ENCODE measurements at places on chromosomes 13 and 19. TPM values are rescaled to one million over a fixed set of nuclear protein-coding genes. Genes with fewer than 3 reads are reported as not detected.

DNA sequence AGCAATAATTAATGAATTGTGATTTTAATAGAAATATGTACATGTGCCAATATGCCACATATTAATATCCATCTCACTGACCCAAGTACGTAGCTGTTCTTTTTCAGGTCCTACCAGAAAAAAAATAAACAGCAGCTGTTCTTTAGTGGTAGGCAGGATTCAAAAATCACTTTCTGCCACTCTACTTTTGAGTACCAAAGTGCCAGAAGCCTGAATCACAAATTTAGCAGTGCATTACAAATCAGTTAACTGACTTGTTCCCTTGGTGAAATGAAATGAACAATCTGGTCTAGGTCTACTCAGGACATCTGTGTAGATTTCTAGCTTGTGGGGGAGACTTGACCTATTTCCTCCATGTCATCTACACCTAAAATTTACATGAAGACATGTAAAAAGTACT lies 775.5 kb upstream of the GPC6 start:
- no peak for ATAC-seq

GRCh38 chr19:10142701-10143375 lies 23.1 kb upstream of the EIF3G start:
- no peak for ATAC-seq

DNA sequence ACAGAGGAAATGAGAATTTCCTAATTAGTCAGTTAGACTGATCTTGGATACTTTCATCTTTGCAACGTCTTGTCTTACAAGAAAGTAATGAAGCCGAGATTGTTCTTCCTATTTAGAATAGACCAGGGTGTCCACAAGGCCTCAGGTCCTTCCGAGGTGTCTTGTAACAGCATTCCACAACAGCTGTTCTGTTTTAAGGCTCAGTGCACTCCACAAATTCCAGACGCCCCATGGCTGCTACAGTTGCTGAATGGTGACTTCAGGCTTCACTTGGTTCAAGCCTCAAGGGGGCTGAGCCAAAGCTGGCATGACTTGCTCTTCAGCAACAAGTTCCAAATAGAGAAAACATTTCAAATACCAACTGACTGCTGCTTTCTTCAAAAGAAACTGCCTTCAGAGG lies 143.4 kb downstream of the SHISA2 start:
- ATAC-seq, result no peak

- ATAC-seq, result no peak
Observed at GRCh38 chr13:106593132-106593531, 25.2 kb upstream of the ARGLU1 start.

DNA sequence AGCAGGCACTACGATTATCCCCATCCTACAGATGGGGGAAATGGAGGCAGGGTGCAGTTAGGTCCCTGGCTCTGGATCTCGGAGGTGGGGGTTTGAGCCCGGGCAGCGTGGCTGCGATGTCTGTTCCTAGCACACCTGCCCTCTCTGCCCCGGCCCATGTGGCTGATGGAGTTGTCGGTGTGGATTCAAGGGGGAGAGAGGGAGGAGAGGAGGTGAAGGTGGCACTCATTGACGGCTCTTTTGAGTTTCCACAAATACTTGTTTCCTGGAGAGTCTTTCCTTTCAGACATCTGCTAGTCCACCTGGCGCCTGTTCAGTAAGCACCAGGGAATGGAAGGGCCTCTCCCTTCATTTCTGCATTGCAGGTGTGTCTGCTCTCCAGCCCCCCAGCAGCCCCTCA lies 69.9 kb downstream of the ARHGEF18 start:
- ATAC-seq, result no peak

GRCh38 chr19:23394511-23394910 lies 760 bp downstream of the ZNF91 start:
- ATAC-seq, result no peak

GRCh38 chr13:43664700-43665191 lies 122.0 kb downstream of the ENOX1 start:
- peak; percentile 82 for ATAC-seq

- ATAC-seq, result no peak
Observed at GRCh38 chr13:33180122-33180804, 105.3 kb downstream of the STARD13 start.

DNA sequence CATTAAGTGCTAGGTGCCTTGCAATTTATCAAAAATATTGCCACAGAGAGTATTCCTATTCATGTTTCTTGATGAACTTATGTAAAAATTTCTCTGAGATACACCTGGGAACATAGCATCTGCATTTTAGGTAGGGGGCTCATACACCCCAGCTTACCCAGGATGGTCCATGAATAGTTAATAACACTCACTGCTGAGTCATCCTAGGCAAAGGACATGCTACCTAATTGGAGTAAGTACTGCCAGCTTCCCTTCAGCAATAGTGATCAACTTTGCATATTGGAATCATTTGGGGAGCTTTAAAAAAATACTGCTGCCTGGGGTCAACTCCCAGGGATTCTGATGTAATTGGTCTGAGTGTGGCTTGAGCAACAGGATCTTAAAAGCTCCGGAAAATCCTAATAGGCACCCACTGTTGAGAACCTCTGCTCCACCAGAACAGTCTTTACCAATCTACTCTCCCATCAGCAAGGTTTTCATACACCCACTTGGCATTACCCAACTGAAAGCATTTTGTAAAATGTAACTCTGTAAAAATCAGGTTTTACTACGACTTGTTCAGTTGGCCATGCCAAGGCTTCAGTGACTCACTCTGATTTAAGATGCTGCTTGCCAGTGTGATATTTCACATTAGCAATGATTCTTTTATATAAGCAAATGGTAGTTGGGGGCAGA lies 67.2 kb upstream of the FNDC3A start:
- peak; percentile 46 for ATAC-seq

DNA sequence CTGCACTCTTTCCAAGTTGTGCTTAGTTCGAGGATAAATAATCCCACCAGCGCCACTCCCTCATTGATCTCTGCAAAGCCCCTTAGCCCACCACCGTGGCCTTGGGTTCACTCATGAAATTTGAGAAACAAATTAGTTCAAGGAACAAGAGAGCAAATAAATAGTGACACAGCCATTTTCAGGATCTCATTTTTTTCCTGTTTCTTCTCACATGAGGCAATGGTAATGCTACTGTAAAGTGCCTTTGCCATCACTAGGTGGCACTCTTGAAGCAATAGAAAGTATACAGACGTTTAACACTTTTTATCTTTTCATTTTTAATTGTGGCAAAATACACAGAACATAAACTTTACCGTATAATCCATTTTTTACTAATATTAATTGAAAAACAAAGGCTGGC lies 76.8 kb upstream of the ZNF835 start:
- no peak for ATAC-seq

GRCh38 chr19:38619361-38620174 lies 580 bp downstream of the EIF3K start:
- ATAC-seq, result peak; percentile 15

- ATAC-seq, result peak; percentile 93
Observed at GRCh38 chr13:44904967-44905366, 84.3 kb downstream of the NUFIP1 start.

GRCh38 chr19:14580623-14581237 lies 2.2 kb upstream of the CLEC17A start:
- no peak for ATAC-seq

DNA sequence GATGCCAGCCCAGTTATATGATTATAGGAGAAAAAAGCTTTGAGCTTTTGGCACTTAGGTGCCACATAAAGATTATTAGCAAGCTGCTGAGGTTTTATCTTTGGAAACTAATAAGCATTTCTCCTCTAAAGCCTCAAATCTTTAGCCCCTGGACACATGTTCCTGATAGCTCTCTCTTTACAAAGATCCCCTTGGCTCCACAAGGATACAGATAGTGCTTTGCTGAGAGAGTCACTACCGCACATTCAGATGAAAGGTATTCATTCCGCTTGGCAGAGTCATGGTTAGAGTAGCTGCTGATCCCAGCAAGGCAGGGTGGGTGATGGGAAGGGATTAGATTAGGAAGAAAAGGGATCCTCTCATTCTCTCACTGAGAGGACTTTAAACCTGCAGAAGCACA lies 28.2 kb upstream of the PSG7 start:
- ATAC-seq, result no peak

DNA sequence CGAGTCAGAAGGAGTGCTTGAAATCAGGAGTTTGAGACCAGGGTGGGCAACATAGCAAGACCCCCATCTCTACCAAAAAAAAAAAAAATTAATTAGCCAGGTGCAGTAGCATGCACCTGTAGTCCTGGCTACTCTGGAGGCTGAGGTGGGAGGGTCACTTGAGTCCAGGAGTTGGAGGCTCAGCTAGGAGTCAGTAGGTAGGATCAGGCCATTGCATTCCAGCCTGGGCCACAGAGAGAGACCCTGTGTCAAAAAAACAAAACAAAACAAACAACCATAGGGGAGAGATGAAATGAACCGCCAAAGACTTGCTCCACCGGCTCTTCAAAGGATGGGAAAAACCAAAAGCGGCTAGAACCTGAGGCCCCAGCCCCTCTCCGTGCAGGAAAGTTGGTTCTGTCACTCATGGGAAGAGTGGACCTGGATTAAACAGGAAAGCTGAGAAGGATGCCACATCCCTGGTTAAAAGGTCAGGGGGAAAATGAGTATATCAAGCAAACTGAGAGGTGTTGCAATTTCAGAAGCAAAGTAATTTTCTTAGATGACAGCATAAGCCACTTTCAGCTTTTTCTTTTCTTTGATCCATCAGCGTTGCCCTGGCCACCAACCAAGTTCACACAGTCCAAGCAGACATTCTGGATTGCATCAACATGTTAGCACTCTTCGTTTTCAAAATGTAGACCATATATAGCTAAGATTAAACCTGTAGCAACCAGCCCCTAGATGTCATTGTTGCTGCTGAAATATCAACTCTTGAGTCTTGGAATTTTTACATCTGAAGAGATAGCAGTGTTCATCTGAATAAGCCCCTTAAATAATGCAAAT lies 8.9 kb upstream of the ZNF507 start:
- ATAC-seq, result peak; percentile 55

GRCh38 chr13:26025196-26025595 lies 26.6 kb downstream of the SHISA2 start:
- ATAC-seq, result no peak

GRCh38 chr19:13160557-13160956 lies 10.3 kb downstream of the IER2 start:
- ATAC-seq, result no peak

- ATAC-seq, result no peak
Observed at GRCh38 chr13:92054389-92054788, 656.0 kb downstream of the GPC5 start.

GRCh38 chr19:23561341-23561740 lies 125.7 kb downstream of the ZNF675 start:
- no peak for ATAC-seq

DNA sequence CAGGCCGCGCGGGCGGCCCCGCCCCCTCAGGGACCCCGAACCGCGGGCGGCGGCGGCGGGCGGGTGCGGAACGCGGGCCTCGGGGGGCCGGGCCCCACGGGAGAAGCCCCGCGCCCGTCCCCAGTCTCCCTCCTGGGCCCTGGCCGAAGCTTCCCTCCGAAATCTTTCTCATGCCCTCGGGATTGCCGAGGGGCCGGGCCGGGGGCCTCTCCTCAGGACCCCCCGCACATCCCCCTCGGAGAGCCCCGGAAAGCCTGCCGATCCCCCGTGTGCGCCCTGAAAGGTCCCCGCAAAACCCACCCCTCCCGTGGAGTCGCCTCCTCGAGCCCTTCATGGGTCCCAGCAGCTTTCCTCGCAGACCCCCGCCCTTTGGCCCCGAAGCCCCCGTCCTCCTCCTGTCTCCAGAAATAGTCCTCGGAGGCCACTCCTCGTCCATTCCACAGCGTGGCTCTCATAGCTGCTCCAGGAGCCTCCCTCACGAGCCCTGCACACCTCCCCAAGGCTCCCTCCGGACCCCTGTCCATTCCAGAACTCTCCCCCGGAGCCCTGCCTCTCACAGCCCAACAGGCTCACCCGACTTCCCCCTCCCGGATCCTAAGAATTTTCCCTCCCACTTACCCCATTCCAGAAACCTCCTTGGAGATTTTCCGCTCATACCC lies 555 bp downstream of the SAMD4B start:
- no peak for ATAC-seq

GRCh38 chr13:107299717-107300116 lies 731.8 kb upstream of the ARGLU1 start:
- no peak for ATAC-seq

- no peak for ATAC-seq
Observed at GRCh38 chr13:37230346-37230745, 124.9 kb upstream of the CSNK1A1L start.

DNA sequence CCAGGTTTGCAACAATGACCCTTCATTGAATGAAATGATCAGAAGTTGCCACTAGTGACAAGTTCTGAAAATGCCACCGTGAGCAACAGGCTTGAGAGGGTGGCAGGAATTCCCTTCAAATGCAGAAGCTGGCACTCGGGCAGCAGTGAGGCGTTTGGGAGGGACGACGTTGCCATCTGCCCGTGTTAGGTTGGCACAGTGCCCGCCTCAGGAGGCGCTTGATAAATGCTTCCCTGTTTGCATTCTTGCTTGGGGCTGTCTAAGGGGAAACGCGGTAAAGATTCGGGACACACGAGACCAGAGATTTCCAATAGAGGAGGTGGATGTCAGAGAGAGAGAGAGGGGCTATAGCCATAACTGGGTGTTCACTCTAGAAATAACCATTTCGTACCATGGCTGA lies 101.9 kb downstream of the TEX29 start:
- ATAC-seq, result no peak

GRCh38 chr13:25776722-25777121 lies 275.1 kb downstream of the SHISA2 start:
- ATAC-seq, result no peak

ELL gene
- 11.2 TPM for total RNA-seq

SYCN gene
- not detected for total RNA-seq

SPRED3 gene
- 6.0 TPM for total RNA-seq

SHANK1 gene
- total RNA-seq, result 19.9 TPM

C3 gene
- total RNA-seq, result 160 TPM

FXYD3 gene
- 1.9 TPM for total RNA-seq

NFIX gene
- 0.21 TPM for total RNA-seq

PRKCG gene
- total RNA-seq, result 2.4 TPM

IGSF23 gene
- total RNA-seq, result not detected

YJEFN3 gene
- total RNA-seq, result 6.6 TPM

KCNJ14 gene
- 0.78 TPM for total RNA-seq

CCNE1 gene
- 3.8 TPM for total RNA-seq

URAD gene
- total RNA-seq, result not detected

SIN3B gene
- total RNA-seq, result 19.0 TPM

ZNF536 gene
- total RNA-seq, result 30.0 TPM

TMEM255B gene
- total RNA-seq, result 1.8 TPM

BABAM1 gene
- total RNA-seq, result 64.9 TPM

COL5A3 gene
- total RNA-seq, result not detected

TUBA3C gene
- 0.28 TPM for total RNA-seq

CDC42EP5 gene
- 16.9 TPM for total RNA-seq

ZNF599 gene
- 8.2 TPM for total RNA-seq

ZGLP1 gene
- 2.7 TPM for total RNA-seq

Data from motor neuron (in vitro differentiated cells).